Activated T-cell treated with anti-CD3 and anti-CD28 coated beads, Interleukin-2, amount 50 U/mL, for 72 hours (primary cell): ENCODE measurements at places on chromosomes 4 and X. TPM values are rescaled to one million over a fixed set of nuclear protein-coding genes. Genes with fewer than 3 reads are reported as not detected.

The GPR82 gene
- total RNA-seq = 0.19 TPM

The IL1RAPL2 gene
- total RNA-seq = not detected

The PABPC1L2B gene
- total RNA-seq = not detected

The SSX1 gene
- total RNA-seq = not detected

The ARMCX6 gene
- 75.8 TPM for total RNA-seq

The CDS1 gene
- 0.28 TPM for total RNA-seq

The COL4A5 gene
- not detected for total RNA-seq

The OCIAD1 gene
- 147 TPM for total RNA-seq

The CITED1 gene
- total RNA-seq = not detected

The PRDX4 gene
- total RNA-seq = 27.5 TPM

The BBS12 gene
- 3.0 TPM for total RNA-seq

The PLAC1 gene
- 1.3 TPM for total RNA-seq

The FABP2 gene
- total RNA-seq = not detected

The PTPN13 gene
- 2.4 TPM for total RNA-seq

The TRPC3 gene
- 0.51 TPM for total RNA-seq

The CTAG1A gene
- total RNA-seq = not detected
